NB4 (cell line): ENCODE measurements at places on chromosomes 7 and 10.

- no peak for DNase-seq
Measured at GRCh38 chr10:129924375-129925085, 39.5 kb downstream of the EBF3 start.

DNA sequence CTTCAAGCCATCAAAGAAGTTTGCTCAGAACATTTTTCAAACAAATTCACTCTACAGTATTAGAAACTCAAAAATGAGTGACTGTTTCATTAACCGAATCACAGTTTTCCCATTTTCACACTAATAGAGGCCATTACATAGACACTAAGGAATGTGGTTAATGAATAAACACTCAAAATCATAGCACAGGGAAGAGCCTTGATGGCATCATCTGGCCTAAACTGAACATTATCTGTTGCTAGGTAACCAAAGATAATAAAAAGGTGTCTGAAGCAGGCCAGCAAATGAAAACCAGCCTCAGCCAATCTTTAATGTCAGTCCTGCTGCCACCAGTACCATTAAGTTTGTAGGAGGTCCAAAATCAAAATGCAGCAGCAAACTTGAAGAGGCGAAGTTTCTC is 492.4 kb upstream of the STEAP1 start:
- no peak for DNase-seq

DNA sequence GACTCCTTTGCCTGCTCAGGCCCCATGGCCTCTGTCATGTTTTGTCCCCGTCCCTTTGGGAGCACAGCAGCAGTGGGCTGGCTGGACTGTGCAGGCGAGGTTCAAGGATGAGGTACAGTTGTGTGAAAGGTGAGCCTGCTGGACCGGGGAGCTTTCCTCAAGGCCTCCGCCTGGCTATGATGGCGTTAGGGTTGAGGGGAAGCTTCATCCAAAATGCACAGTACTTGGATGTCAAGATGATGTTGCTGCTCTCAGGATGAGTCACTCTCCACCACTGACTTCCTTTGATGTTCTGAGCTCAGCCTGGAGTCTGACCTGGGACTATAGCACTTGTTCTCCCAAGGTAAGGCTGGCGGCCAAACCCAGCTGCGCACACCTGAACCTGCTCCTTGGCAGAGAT is 152.7 kb upstream of the SHH start:
- DNase-seq = no peak

DNA sequence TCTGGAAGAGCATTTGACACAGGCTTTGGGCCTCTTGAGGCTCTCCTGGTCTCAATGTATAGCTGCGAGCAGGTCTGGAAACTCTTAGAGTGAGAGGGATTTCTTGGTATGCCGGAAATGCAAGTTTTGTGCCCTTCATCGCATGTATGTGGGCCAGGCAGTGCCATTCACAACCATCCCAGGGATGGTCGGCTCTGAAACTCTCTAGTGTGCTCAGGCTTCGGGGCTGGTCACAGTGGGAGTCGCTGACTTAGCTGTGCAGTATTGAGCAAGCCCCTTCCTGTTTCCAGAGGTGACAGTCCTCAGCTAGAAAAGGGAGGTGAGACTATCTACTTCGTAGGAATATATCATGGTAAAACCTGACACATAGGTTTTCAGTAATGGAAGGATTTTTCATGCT is 2.0 kb upstream of the AOAH start:
- peak; percentile 92 for DNase-seq

DNA sequence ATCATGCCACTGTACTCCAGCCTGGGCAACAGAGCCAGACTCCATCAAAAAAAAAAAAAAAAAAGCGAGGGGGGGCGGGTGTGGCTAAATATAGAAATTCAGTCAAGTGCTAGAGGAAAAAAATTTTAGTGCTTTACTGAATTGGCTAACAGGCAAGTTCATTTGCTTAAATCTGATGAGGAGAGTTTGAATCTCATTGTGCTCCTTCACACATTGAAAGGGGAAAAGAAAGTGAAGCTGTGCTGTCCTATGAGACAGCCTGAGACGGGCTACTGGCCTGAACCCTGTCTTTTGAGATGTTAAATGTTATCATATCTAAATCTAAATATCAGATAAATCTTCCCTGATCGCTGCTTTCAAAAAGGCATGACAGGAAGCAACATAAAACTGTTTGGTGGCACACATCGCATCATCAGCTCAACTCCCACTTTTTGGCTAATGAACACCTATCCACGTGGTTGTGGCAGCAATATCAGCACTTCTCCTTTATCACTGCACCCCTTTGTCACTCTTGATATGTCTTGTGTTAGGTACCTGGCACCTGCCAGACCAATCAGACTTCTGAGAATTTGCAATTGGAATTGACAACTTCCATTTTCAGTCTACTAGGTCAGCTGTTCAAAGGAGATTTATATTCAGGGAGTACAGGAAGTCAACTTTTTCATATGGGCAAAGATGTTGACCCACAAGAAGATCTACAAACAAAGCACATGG is 14.0 kb upstream of the IFIT1B start:
- DNase-seq = no peak

DNA sequence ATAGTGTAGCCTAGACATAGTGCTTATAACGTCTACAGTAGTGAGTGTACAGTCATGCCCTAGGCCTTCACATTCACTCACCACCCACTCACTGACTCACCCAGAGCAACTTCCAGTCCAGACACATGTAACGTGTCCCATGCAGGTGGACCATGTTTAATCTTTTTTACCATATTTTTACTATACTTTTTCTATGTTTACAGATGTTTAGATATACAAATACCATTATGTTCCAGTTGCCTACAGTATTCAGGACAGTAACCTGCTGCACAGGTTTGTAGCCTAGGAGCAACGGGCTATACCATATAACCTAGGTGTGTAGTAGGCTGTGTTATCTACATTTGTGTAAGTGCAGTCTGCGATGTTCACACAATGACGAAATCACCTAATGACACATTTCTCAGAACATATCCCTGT is 11.0 kb downstream of the MPP7 start:
- DNase-seq = no peak

DNA sequence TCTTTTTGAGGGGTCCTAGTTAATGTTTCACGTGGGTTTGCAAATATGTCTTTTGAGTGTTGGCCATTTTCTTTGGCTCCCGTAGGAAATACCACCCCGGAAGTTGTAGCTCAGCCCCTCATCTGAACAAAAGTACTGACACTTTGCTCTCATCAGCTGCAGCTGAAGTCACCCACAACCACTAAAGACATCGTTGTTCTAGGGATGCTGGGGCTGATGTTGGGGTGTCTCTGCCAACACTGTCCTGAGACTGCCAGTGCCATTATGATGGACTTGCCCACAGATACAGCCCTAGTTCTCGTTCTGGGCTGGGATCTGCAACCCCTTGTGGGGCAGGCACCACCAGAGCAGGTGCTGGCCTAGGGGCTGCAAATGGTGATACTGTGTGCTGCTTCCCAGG is 82.6 kb upstream of the ARHGAP21 start:
- DNase-seq = no peak

DNA sequence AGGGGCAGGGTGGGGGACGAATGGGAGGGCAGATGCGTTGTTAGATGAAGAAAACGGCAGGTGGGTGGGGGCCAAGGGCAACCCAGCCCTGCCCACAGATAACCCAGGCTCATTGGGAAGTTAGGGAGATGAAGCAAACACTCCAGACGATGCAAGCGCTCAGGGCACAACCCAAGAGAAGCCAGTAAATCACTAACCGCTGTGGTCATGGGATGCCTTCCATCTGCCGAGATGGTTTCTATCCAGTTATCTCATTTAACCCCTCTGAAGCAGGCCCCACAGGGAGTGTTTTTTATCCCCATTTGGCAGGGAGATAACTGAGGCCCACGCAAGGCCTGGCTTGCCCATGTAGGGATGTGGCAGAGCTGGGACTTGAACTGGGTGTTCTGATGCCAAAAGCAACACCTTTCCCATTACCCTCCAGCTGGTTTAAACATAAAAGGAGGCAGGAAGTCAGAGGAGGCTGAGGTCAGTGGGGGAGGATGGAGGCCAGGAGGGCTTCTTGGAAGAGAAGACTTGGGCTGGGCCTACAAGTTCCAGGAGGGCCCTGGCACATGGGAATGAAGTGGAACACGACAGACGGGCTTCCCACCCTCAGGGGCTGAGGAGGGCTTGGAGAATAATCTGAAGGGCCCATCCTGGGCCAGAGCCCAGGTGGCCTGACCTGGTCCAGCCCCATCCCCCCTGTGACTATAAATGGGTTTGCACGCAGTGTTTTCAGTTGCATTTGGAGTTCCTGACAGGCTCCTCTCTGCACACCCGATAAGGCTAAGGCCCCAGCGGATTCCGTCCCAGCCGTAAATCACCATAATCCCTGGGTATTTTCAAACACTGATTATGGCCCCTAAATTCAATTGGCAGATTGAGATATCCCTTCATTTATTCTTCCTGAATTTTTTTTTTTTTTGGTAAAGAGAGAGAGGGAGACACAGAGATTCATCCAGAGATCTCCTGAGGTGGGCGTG is 80.9 kb downstream of the NEURL1 start:
- DNase-seq = no peak

DNA sequence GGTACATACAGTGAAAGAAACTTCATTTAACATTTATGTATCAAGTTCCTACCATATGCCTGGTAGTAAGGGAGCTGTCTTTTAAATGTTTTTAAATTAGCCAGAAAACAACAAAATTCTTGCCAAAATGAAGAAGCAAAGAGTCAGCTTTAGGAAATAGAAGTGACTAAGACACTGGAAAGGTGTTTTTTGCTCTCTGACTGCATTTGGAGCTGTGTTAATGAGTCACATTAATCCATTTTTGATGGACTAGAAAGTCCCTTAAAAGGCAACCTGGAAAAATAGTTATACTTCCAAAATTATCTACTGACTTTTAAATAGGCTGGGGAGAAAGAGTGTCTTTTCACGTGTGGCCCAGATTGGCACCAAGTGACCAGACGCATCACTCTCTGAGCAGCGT is 3.9 kb upstream of the COL17A1 start:
- DNase-seq = no peak

DNA sequence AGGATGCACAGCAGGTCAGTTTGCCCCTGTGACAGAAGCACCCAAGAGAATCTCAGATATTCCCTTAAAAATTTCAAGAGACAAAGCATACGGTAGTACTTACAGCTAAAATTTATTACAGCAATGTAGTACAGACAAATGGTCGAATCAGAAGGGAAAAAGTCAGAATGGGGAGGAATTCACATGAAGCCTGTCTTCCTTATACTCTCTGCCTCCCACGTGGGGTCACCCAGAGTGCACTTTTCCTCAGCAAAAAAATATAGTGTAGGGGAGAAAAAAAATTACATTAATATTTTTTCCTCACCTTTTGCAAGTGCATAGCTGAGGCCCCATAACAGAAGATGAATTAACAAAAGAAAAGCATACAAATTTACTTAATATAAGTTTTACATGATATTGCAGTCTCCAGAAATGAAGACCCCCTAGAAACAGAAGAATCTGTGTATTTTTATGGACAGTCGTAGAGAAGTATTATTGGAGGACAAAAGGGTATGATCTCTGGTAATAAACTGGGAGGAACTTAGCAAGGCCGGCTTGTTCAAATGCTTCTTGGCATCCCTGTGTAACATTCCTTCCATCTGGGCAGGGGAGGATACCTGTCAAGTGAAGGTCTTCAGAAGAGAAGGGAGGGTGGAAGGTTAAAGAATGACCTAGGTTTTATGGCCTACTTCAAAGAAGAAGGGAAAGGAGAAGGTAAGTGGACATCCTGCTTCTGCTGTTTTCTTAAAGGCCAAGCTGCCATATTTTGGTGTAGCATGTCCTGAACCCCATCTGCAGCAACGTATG is 270.6 kb upstream of the MAGI2 start:
- no peak for DNase-seq

- no peak for DNase-seq
Measured at GRCh38 chr7:64590971-64591370, 28.1 kb upstream of the ZNF680 start.

- DNase-seq = peak; percentile 67
Measured at GRCh38 chr10:110009736-110010475, 2.1 kb downstream of the ADD3 start.

GRCh38 chr10:38038932-38039245 is 28.4 kb downstream of the ZNF33A start:
- DNase-seq = no peak

DNA sequence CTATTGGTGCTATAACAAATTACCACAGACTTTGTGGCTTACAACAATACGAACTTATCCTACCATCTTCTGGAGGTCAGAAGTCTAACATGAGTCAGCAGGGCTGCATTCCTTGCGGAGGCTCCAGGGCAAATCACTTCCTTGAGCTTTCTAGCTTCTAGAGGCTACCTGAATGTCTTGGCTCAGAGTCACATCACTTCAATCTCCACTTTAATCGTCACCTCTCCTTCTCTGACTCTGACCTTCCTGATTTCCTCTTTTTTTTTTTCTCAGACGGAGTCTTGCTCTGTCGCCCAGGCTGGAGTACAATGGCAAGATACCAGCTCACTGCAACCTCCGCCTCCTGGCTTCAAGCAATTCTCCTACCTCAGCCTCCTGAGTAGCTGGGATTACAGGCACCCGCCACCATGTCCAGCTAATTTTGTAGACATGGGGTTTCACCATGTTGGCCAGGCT is 44.6 kb upstream of the ANAPC16 start:
- peak; percentile 9 for DNase-seq

DNA sequence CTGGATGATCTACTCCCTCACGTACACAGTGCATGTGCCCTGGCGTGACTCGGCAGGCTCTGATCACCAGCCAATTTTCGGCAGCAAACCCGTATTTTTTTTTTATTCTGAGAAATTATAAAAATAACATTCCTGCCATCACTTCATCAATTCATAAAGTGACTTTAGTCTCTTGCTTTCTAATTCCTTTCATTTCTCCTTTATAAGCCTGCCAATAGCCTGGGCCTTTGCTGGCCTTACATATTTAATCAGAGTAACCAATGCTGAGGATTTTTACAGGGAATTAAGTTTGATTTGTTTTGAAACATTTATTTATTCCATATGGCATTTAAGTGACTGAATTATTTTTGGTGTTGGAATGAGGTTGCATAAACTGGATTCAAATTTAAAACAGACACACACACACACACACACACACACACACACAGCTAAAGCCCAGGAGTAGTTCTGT is 140.8 kb downstream of the ETV1 start:
- no peak for DNase-seq

DNA sequence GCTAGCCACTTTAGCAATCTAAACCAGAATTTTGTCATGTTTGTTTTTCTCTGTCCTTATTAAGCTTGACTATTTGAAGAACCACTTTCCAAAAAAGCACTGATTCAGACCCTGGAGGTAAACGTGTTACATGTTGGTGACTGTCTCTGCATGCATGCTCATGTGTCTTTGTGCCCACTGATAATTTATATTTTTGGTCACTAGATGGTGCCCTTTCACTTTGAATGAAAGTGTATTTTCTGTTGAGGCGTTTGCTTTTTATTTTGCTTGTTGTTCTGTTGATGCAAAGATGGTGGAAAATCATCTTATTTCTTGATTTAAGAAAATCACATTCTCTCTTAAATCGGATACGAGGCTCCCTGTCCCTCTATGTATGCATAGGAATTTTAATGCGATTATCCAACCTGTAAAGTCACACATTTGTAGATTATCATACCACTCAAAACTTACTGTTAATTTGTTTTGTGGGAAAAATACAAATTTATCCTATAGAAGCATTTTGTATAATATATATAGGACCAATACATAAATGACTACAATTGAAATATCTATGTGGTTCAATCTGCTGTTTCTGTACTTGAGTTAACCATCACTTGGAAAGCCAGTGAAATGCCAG is 269.3 kb downstream of the BICC1 start:
- peak; percentile 44 for DNase-seq

- no peak for DNase-seq
Measured at GRCh38 chr10:132471484-132471883, 66.1 kb upstream of the INPP5A start.
